ENCODE measurements at places on chromosomes 5 and 9.

- no peak for DNase-seq
These were observed 499.5 kb upstream of the KLF4 start for GRCh38 chr9:107989099-107989498.

DNA sequence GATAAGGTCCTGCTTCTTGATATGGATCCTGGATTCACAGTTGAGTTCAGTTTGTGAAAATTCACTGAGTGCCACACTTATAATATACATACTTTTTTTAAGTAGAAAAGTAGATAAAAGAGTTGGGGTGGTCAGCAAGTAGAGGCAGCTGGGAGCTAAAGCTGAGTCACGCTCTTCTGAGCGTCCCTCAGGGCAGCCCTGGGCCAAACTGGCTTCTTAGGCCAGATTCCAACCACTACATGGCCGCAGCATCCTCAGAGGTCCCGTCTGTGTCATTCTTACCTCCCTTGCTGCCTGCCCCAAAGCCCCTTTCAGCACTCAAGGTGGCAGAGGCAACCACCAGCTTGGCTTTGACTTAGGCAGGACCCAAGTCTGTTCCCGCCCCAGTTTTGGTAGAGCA lies 123.3 kb upstream of the TBC1D2 start:
- no peak for DNase-seq

- no peak for DNase-seq
These were observed at the start of gene PCDHGA6 for GRCh38 chr5:141373673-141374317. PCDHGA6 (plus strand) TSS chr5:141373891; CDS start chr5:141374084, 193 bp downstream.

GRCh38 chr5:74392711-74393351 lies 247.7 kb downstream of the ENC1 start:
- DNase-seq, result no peak

- no peak for DNase-seq
These were observed 72.0 kb upstream of the C9orf72 start for GRCh38 chr9:27645161-27645840.

- DNase-seq, result no peak
These were observed 71.0 kb downstream of the AMBP start for GRCh38 chr9:114006931-114007691.

GRCh38 chr9:135901826-135902225 lies 5.5 kb downstream of the CAMSAP1 start:
- DNase-seq, result no peak

- no peak for DNase-seq
These were observed 78.3 kb downstream of the CPLANE1 start for GRCh38 chr5:37170856-37171255.

GRCh38 chr5:178422400-178422775 lies 167.8 kb downstream of the COL23A1 start:
- no peak for DNase-seq

GRCh38 chr5:147485814-147486213 lies 24.1 kb downstream of the DPYSL3 start:
- no peak for DNase-seq

- DNase-seq, result no peak
These were observed 6.2 kb downstream of the NR5A1 start for GRCh38 chr9:124500796-124501611.

GRCh38 chr9:124477648-124478285 lies 27.5 kb downstream of the ADGRD2 start:
- DNase-seq, result peak; percentile 32

DNA sequence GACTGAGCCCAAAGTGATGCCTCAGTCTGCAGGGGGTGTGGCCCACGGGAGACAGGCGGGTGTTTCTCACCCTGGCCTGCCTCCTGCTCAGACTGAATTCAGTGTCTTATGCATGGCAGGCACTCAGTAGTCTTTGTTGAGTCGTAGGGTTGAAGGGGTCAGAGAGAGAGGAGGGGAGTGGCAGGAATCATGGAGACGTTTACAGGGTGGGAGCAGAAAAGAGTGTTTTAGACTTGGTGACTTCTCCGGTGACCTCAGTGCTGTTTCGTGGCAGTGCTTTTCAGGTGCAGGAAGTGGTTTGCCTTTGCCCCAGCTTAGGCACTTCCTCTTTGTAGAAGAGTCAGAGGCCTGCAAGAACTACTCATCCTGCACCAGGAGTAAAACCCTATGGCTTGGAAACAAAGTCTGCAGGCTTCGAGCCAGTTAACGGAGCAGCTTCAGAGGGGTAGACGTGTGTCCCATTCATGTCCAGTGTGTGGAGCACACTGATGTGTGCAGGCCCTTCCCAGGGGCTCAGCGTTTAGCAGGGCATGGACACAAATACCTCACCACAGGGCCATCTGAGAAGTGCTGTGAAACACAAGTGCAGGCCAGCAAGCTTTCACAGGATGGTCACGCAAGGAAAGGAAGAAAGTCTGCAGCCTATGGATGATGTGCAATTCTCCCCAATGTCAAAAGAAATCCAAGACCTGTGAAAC lies 24.5 kb upstream of the SEMA4D start:
- no peak for DNase-seq

GRCh38 chr9:72551306-72551705 lies 29.9 kb downstream of the TMC1 start:
- DNase-seq, result no peak

GRCh38 chr5:62001640-62002039 lies 304.4 kb upstream of the KIF2A start:
- DNase-seq, result no peak

DNA sequence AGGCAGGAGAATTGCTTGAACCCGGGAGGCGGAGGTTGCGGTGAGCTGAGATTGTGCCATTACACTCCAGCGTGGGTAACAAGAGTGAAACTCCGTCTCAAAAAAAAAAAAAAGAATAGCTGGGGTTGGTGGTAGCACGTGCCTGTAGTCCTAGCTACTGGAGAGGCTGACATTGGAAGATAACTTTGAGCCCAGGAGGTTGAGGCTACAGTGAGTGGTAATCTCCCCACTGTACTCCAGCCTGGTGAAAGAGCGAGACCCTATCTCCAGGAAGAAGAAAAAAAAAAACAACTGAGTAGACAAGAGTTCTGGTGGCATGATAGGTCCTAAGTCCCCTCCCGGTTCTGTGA lies 26.3 kb downstream of the GOLGA2 start:
- DNase-seq, result no peak

- no peak for DNase-seq
These were observed 22.2 kb upstream of the TUSC1 start for GRCh38 chr9:25700430-25700829.

- no peak for DNase-seq
These were observed 62.9 kb upstream of the PTGER4 start for GRCh38 chr5:40616781-40617180.

DNA sequence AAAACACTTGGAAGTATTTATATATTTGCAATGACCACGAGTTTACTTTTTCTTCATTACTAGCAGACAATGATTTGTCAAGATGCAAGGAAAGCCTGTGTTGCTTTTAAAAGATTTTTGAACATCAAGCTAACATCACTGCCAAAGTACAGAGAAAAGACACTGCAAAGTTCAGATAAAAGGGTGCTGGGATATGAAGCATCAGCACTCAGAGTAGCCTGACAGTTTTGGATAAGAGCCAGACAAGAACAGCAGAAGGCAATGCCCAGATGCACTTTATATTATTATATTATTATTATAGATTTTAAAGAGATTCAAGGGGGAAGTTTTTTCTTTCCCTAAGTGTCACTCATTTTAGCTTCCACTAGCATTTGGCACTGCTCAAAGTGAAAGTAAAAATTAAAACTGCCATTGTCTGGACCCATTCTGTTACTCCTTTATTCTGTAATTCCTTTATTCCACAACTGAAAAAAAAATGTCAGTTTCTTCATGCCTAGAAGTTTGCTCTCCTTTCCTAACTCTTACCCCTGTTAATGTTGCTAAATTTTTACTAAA lies 240.6 kb downstream of the EFNA5 start:
- DNase-seq, result no peak

DNA sequence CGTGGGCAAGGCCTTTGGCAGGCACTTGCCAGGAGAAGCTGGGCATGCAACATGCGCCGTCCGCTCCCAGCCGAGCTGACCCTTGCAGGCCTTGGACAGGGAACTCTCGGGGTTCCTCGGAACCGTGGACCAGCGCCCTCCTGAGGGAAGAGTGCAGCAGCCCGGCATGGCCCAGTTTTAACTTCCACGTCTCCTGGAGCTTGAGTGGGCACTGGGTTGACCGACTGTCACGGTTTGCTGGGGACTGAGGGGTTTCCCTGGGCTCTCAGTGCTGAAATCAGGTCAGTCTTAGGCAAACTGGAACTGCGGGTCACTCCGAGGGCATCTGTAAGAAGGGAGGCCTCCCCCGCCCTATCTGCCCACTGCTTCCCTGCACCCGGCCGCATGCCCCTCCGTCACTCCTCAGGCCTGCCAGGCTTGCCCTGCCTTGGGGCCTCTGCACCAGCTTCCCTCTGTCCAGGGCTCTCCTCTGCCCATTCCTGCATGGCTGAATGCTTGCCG lies 87.0 kb upstream of the PHYKPL start:
- DNase-seq, result no peak

DNA sequence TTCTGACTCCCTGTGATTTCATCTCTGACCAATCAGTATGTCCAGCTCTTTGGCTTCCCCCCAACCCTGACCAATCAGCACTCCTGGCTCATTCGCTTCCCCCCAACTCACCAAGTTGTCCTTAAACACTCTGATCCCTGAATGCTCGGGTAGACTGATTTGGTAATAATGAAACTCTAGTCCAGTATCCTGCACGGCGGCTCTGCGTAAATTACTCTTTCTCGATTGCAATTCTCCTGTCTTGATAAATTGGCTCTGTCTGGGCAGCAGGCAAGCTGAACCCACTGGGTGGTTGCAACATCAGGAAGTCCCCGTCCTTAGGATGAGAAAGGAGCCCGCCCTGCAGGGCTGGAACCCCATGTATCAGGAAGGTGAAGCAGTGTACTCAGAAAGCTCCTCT lies 10.4 kb downstream of the FCN2 start:
- no peak for DNase-seq

- no peak for DNase-seq
These were observed 191.8 kb downstream of the MEF2C start for GRCh38 chr5:88691230-88691582.

DNA sequence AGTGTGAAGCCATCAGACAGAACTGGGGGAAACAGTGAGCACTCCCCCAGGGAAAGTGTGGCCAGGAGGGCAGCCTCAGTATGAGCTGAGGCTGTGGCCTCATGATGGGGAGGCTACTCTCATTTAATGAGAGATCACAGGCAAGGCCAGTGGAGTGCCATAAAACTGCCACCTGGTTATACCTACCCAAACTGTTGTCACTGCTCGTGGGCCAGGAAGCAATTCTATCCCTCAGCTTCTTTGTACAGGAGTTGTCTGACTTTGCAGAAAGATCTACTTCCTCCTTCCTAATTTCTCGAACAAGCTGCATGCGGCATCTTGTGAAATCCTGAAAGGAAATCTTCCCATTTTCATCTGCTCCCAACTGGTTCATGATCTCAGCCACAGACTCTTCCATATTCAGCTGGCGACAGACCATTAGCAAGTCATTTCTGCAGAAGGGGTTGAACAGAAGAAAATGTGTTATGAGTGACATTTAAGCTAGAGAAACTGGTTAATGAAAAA lies 50.0 kb downstream of the TSSK1B start:
- DNase-seq, result no peak

DNA sequence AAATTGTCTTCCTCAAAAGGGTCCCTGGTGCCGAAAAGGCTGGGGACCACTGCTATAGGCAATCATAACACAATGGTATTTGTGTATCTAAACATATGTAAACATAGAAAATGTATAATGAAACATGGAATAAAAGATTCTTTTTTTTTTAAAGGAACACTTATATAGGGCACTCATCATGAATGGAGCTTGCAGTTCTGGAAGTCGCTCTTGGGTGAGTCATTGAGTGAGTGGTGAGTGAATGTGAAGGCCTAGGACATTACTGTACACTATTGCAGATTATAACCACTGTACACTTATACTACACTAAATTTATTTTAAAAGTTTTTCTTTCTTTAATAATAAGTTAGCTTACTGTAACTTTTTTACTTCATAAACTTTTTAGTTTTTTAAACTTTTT lies 176.4 kb downstream of the ARRDC3 start:
- DNase-seq, result no peak

GRCh38 chr5:171388816-171389168 lies 1.1 kb downstream of the NPM1 start:
- DNase-seq, result no peak

GRCh38 chr5:38381361-38381760 lies 123.0 kb downstream of the EGFLAM start:
- DNase-seq, result no peak

- no peak for DNase-seq
These were observed 17.8 kb downstream of the ZNF131 start for GRCh38 chr5:43138512-43138893.

DNA sequence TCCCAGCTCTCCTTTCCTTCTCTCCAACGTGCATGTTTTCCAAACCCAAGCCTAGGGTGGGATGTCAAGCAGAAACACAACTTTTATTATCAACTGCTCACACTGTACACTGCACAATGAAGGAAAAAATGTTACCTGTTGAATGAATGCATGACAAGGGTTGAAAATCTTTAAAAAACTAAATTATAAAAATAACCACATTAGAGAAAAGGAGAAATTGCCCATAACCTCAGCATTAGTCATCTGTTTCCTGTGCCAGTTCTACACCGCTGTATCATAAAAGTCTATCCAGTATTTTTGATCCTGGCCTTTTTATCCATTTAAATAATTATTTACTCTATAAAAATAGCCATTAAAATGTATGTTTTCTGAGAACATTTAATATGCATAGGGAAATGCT lies 101.1 kb downstream of the APBA1 start:
- no peak for DNase-seq

- DNase-seq, result no peak
These were observed 89.9 kb downstream of the SH3TC2 start for GRCh38 chr5:148972974-148973374.

- DNase-seq, result no peak
These were observed 122.7 kb downstream of the FSTL4 start for GRCh38 chr5:133489632-133490031.

DNA sequence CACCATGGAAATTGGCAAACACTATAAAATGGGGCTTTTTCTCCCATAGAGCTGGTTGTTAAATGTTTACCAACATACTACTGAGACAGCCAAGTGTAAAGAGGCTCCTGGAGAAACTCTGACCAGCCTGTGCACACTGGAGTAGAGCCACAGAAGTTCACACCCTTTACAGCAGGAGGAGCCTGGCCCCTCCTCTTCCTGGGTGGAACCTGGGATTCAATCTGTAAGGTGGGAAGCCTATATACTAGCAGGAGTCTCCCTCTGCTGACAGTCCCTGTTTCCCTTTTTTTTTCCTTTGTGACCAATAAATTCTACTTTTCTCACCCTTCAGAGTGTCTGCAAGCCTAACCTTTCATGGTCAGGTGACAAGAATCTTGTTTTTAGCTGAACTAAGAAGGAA lies 10.4 kb upstream of the SLC30A5 start:
- DNase-seq, result no peak

Data from NCI-H1417 treated with DMSO at 0.1 percent for 48 hours (cell line).